Posterior vena cava (tissue), 2 donors: ENCODE measurements at places on chromosomes 4 and X.

GRCh38 chr4:10153161-10153560, 36.6 kb upstream of the WDR1 start:
- DNase-seq = no peak

GRCh38 chr4:40251366-40251765, 54.5 kb downstream of the RHOH start:
- DNase-seq = no peak

DNA sequence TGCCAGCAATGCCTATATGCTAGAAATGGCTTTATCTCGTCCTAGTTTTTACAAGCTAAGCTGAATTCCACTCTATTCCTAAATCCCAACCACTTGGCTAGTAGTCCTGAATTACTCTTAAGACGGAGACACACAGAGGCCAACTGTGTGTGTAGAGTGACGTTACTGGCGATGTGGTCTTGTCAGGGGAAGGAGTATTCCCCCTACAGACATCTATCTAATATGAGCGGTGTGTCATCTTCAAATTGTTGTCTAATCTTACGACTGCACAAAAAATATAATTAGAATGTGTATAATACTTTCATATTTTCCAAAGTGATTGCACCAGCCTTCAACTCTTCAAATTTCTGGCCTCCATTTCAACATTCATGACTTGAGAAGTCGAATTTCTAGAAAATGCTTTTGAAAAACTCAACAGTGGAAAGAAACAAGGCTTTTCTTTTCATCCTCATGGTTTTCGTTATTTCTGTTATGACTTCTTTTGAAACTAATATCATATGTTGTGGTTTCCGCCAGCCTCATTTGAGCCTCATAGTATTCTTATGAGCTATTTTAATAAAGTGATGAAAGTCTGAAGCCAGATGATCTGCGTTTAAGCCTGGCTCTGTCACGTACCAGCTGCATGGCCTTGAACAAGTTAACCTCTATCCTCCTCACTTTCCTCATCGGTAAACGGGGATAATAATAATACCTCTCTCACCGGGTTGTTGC, 132.3 kb downstream of the SOWAHB start:
- no peak for DNase-seq

- DNase-seq = no peak
Measured at GRCh38 chr4:113478032-113478431, 283.5 kb downstream of the CAMK2D start.

- DNase-seq = no peak
Measured at GRCh38 chrX:151902813-151903591, 9.7 kb upstream of the MAGEA4 start.

- DNase-seq = no peak
Measured at GRCh38 chrX:17939724-17940123, 78.6 kb upstream of the RAI2 start.

DNA sequence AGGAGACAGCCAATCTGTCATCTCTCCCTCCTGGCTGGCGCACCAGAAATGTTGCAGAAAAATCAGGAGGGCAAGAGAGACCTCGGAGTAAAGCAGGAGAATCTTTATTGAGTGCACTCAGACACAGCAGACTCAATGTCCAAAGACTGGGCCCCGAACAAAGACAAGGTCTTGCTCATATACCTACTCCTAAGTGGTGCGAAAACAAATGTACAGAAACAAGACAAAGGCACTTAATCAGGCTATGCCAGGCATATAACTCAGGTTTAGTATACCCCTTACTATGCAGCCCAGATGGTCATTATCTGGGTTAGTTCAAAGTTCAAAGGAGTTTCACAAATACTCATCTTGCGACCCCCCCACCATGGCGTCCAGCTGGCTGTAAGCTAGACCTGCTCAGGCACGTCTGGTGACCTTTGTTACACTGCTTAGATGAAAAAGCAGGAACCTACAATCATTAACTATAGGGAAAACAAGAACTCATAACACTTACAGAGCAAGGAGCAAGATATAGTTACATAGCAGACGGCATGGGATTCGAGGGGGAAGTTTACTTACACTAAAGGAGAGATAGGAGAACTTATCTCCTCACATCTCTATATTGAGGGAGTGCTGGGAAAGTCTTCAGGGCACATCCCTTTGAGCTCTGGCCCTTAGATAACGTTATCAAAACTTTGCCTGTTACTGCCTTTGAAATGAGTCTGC, 27.5 kb downstream of the SULT1E1 start:
- DNase-seq = peak; percentile 51
